Omental fat pad (tissue), 4 donors: ENCODE measurements at places on chromosomes 4 and X. TPM values are rescaled to one million over a fixed set of nuclear protein-coding genes. Genes with fewer than 3 reads are reported as not detected.

DNA sequence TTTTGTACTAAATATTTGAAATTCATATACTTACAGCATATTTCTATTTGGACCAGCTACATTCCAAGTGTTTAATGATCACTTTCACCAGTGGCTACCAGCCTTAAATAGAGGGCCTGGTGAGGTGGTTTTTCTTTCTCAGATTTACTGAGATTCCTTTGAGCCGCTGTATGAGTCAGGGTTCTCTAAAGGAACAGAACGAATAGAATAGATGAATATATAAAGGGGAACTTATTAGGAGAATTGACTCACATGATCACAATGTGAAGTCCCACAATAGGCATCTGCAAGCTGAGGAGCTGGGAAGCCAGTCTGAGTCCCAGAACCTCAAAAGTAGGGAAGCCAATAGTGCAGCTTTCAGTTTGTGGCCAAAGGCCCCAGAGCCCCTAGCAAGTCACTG, 146.2 kb upstream of the TLL1 start:
- no peak for DNase-seq

GRCh38 chrX:76279007-76279406, 106.1 kb downstream of the PBDC1 start:
- no peak for DNase-seq

TBC1D8B gene
- 3.5 TPM for total RNA-seq

DNA sequence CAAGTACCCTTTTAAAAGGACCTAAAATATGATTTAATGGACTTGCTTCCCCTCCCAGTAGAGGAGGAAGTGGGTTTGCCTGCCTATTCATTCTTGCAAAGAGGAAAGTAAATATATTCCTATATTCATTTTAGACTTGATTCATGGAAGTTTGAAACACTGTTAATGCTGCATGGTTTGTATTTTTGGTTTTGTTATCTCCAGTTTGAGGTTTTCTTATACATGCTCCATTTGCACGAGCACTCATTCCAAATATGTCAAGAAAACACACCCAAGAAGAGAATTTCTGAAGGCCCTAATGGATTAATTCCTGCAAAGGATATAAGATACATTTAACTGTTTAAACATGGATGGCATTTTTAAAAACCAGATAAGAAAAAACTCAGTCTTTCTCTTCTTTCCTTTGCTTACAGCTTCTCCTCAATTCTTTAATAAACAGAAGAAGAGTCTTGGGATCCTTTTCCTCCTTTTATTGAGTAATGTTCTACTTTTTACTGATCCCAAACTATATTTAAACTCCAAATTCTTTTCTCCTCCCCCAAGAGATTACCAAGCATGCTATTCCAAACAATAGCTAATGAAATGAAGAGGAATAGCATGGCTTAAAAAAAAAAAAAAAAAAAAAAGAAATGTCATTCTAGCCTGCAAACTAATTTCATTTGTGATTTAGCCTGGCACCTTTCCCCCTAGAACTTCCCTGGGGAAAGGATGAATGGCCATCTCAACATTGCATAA, 54.6 kb upstream of the LDB2 start:
- DNase-seq, result no peak

BGN gene
- total RNA-seq, result 40.2 TPM

GRCh38 chr4:130393642-130394041, 1297.7 kb downstream of the C4orf33 start:
- DNase-seq, result no peak

PDE6B gene
- 2.5 TPM for total RNA-seq

DNA sequence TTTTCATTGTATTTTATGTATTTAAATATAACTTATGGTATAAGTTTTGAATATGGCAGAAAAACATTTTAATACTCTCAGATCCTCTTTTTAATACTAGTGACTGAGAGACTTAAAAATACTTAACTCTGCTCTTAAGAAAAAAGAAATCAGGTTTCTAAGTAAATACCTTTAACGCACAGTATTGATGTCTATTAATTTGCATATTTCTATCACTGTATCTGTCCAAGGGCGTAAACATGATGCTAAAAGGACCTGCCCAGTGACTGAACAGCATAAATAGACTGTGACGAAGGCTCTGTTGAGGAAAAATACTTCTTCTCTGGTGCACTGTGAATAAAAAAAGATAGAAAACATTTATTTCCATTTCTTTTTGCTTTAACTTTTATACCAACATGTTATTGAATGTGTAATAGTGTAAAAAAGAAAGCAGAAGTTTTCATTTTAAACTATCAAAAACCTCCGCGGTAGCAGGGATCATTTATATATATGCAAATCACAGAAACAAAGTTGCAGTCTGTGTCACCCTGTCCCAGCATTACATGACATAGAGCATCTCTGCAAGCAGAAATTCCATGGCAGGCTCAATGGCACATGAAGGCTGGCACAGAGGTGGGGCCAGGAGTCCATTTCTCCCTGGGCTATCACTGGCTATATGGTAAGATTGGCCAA, 75.4 kb downstream of the ZAR1 start:
- no peak for DNase-seq

KLF8 gene
- total RNA-seq, result 30.1 TPM

GRCh38 chr4:40845154-40845835, 95.5 kb downstream of the NSUN7 start:
- no peak for DNase-seq

MAOB gene
- 69.7 TPM for total RNA-seq

TCEAL6 gene
- total RNA-seq, result not detected

GAR1 gene
- 3.2 TPM for total RNA-seq

PGAM4 gene
- total RNA-seq, result not detected

GRCh38 chr4:79390890-79391289, 17.1 kb downstream of the GK2 start:
- no peak for DNase-seq

GRCh38 chr4:88010966-88011365, 3.5 kb downstream of the PKD2 start:
- no peak for DNase-seq
